ENCODE measurements at places on chromosomes 3 and 15.

GRCh38 chr3:12175844-12176453 is 17.2 kb upstream of the TIMP4 start:
- DNase-seq, result peak; percentile 77

DNA sequence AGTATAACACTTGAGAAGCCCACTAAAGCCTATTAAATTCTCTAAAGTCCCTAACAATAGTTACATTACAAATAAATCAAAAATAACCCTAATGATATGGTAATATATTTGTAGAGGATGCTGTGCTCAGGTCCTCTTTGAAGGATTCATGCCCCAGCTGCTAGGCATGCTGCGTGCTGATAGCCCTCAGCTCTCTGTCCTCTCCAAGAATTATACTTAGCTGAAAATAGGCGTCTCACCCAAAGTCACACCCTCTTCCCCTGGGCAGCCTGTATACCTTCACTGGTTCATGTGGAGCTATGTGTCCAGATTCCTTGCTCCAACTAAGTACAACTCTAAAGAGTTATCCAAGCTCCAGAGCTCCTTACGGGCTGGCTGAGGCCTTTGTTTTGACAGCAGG is 312.5 kb upstream of the ZNF385D start:
- DNase-seq, result no peak

GRCh38 chr3:20074226-20075063 is 34.2 kb downstream of the KAT2B start:
- DNase-seq, result no peak

GRCh38 chr3:156776871-156777270 is 49.3 kb upstream of the LEKR1 start:
- DNase-seq, result no peak

DNA sequence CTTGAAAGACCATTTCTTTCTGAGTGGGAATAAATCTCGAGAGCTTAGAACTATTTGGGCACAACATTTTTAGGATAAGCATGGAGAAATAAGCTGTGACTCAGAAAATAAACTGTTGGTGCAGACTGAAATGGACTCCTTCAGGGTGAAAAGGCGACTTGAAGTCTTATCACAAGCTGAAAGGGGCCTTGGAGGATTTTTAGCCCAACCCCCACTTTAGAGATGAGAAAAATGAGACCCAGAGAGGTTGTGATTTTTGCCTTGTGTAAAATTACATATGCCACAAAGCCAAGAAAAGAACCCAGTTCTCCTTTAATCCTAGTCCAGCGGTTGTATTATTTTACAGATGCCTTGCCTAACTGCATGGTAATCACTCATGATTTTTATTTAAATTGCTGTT is 1.5 kb downstream of the ATP1B3 start:
- no peak for DNase-seq

DNA sequence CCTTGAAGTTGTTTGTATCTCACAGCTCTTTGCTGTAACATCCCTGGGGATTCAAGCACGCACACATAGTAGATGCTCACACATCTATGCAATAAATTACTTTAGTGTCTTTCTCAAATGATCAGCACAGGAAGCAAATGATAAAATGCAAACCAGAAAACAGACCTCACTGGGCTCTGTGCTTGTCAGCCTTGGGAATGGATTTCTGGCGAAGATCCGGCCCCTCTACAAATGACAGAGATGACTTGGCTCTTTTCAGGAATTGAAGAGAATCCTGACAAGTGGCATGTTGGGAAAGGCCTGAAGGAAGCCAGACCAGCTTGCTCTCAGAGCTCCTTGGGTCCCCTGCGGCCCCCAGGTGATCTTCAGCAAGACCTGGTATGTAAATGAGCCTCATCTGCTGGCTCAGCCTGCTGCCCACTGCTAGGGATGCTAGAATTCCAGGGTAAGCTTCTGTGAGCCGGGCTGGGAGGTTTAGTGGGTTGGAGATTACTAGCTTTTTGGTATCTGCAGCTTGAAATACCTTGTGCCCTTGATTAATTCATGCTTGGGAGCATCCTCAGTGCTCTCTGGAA is 54.1 kb downstream of the LPP start:
- DNase-seq, result no peak

DNA sequence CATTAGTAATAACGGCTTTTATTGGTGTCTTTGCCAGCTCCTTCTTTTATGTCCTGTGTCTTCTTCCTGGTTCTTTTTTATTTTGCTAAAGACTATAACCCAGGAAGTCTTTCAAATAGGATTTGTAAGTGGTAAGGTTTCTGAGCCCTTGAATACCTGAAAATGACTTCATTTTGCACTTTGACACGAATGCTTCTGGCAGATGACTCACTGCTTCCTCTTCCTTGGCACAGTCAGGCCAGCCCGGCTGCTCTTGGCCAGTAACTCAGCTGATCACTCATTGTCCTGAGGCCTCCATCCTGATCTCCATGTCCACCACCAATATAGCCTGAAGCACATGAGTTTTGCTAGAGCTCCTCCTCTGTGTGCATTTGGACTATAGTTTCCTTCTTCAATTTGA is 48.7 kb upstream of the NR2E3 start:
- peak; percentile 95 for DNase-seq

- peak; percentile 73 for DNase-seq
These were observed 296.3 kb downstream of the UACA start for GRCh38 chr15:70466895-70467529.

DNA sequence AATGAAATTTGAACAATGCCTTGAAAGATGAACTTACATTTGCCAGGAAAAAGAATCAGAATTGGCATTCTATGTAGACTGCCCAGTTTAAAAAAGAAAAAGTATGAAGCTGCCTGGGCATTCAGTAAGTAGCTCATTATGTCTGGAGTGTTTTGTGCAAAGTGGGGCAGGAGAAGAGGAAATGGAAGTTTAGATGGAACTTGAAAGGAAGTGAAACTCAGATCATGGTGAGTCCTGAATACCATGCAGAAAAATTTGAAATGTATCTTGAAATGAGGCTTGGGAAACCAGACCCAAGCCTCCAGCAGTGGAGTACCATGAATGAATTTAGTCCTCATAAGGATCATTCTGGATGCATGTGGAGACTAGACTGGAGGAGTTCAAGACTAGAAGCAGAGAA is 4.8 kb upstream of the MORC1 start:
- DNase-seq, result no peak

GRCh38 chr15:42085721-42086120 is 8.6 kb downstream of the PLA2G4D start:
- no peak for DNase-seq

- DNase-seq, result no peak
These were observed 16.9 kb upstream of the CFAP161 start for GRCh38 chr15:81117136-81117535.

- DNase-seq, result no peak
These were observed 55.5 kb upstream of the AGTR1 start for GRCh38 chr3:148642214-148642613.

- DNase-seq, result no peak
These were observed 238.9 kb downstream of the SUCLG2 start for GRCh38 chr3:67415511-67415910.

DNA sequence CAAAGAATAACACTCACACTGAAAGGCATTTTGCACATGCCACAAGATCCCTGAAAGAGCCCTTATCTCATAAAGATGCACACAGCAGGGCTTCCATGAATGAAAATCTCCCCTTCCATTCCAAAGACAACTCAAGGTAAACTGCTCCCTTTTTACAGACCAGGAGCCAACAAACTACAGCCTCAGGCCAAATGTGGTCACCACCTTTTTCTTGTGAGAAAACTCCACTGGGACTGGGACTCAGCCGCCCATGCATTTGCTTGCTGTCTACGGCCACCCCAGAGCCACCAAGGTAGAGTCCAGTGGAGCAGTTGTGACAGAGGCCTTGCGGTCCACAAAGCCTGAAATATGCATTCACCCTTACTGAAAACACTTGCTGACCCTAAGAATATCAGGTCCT is 334.8 kb downstream of the OCA2 start:
- DNase-seq, result no peak

DNA sequence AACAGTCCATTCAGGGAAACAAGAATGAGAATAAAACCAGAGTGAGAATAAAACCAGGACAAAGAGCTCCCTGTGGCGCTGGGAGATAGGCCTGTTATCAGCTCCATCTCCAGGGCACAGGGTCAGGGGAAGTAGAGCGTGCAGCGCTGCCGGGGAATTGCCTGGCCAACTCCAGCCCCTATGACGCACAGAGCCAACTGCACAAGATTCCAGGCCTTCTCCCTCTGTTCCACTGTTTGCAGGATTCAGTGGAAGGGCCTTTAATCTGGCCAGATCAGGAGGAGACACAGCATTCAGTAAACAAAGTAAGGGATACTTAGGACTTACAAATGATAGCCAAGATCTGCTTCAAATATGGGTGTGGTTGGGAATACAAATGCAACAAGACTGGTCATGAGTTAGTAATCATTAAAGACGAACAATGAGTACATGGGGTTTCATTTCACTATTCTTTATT is 49.4 kb downstream of the ITGB5 start:
- DNase-seq, result peak; percentile 73

DNA sequence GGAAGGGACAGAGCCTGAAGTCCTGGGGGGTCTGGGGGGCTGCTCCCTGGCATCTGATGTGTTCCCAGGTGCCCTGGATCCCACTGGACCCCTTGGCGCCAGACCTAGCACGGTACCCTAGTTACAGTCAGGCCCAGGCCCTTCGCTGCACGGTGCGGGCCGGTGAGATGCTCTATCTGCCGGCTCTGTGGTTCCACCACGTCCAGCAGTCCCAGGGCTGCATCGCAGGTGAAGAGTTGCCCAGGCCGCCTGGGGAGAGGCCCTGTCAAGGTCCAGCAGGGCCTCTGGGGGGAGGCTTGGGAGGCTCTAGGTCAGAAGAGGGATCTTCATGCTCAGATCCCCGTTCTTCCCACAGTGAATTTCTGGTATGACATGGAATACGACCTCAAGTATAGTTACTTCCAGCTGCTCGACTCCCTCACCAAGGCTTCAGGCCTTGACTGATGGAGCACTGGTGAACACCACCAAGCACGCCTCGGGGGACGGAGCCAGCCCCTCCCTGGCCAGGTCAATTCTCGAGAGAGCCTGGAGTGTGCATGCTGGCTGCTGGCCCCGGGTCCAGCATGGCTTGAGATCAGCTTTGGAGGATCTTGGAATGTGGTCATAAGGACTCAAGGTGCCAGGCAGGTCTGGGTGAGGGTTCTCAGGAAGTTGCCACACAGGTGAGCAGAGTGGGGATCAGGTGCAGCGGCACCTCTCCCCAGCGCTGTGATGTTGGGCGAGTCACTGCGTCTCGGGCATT is 1.8 kb upstream of the PLA2G4B start:
- DNase-seq, result no peak

DNA sequence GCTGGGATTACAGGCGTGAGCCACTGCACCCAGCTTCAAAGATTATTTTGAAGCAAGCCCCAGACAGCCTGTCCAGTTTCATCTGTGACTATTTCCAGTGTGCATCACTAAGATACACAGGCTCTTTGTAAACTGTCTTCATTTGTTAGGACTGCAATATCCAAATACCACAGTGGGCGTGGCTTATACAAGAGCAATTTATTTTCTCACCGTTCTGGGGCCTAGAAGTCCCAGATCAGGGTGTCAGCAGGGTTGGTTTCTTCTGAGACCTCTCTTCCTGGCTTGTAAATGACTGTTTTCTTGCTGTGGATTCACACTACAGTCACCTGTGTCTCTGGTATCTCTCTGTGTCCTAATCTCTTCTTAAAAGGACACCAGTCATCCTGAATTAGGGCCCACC is 59.7 kb downstream of the RLBP1 start:
- DNase-seq, result no peak

DNA sequence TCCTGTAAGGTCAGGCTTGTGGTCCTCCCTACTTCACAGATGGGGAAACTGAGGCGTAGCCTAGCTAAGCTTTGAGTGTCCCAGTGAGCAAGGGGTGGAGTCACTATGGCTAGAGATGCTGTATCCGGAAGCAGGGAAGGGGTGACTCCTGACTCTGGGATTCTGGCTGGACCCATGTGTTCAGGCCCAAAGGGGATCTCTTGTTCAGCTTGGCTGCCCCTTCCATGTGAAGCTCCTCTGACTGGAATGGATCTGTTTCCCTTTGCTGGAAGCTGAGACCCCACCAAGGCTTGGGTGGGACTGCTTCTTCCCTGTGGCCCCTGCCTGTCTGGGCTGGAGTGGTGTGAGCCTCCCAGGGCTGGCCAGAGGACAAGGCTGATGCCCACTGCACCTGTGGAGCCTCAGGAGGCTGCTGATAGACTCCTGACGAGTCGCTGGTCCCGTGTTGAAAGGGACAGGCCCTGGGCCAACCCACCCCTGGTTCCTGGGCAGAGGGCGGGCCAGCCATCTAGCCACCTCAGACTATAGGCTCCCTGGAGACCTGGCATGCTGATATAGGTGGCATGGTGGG is 1.0 kb downstream of the MAPKAPK3 start:
- DNase-seq, result no peak

DNA sequence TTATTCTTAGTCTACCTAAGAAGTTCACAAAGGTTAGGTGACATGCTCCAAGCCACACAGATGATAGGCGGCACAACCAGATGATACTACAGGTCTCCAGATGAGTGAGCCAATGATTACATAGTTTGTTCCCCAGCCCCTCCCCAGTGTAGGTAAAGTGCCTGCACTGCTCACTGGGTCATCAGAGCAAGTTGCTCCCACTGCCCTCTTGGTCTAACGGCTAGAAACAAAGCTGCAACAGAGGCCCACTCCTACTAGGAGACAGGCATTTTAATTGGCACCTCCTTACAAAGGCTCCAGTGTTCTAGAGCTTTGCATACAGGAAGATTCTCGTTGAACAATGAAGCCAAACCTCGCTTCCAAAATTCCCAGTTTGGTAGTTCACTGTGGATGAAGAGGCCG is 47.3 kb downstream of the TMEM44 start:
- DNase-seq, result no peak

DNA sequence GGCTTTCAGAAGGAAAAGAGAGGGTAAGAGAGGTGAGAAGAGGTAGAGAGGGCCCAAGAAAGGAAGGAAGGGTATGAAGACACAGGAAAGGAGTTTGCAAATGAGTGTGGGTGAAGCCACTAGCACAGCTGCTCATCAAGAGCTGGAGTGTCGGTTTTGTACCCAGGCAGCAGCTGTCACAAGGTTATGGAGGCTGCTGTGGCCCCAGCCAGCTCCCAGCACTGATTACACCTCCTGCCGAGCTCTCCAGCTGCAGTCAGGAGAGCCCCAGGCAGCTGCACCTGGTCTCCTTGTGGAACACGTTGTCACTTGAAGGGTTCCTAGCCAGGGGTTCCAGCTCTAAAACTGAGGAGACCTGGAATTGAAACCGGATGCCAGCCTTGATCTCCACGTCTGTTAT is 60.4 kb upstream of the CHD2 start:
- peak; percentile 79 for DNase-seq

GRCh38 chr15:31448635-31448979 is 122.0 kb downstream of the KLF13 start:
- no peak for DNase-seq
